ENCODE measurements at places on chromosomes 11 and 22.

DNA sequence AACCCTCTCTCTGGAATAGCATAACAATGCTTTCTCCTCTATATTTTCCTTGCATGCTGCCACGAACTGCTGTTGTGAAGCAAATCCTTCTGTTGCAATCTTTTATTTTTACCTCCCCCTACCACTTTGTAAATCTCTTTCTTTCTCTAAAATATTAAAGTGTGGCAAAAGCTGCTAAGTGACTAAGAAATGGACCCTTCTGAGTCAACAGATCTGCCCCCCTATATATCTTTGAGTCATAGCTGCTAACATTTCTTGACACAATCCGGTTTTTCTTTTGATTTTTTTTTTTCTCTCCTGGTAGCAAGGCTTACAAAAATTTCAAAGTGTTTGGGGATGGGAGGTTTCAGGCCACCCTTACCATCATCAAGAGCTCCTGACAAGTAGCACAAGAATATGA lies 39.0 kb upstream of the KIRREL3 start:
- DNase-seq = no peak

- no peak for DNase-seq
Measured at GRCh38 chr22:32737811-32738497, 63.6 kb upstream of the TIMP3 start.

- no peak for DNase-seq
Measured at GRCh38 chr11:78201096-78201818, 12.5 kb downstream of the USP35 start.

DNA sequence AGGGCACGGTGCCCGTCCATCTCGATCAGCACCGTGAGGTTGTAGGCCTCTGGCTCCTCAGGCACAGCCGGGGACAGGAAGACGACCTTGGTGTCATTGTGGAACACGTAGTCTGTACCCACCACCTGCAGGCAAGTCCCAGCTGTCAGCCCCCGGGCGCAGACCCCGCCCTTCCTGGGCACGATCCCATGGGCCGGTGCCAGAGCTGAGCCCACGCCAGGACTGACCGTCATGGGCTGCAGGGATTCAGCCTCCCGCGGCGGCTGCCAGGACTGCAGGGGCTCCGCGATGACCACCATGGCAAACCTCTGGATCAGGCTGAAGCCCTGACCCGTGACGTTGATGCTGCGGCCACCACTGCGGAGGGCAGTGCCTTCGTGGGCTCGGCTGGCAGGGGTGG lies 11.8 kb upstream of the MAPK11 start:
- no peak for DNase-seq

DNA sequence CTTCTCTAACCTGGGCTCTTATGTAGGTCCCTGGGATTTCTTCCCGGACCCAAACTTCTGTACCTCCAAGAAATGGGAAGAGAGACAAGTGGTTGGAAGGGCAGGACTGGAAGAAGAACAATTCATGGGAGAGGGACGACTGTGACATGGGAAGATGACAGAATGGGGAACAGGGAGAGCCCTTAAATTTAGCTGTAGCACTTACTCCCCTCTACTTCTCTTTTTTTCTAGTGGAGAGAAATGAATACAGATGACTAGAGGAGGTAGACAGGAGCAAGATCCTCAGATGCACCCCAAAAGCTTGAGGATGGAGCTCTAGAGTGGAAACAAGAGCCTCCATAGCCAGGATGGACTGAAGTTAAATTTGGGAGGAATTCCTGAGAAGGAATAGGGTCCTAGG lies 2.3 kb downstream of the RHOG start:
- no peak for DNase-seq
